Activated T-cell treated with anti-CD3 and anti-CD28 coated beads, Interleukin-2, amount 50 U/mL, for 48 hours (primary cell): ENCODE measurements at places on chromosomes 11 and 22.
A peak's percentile ranks its signal among the peaks of the same experiment; 100 is the strongest.

DNA sequence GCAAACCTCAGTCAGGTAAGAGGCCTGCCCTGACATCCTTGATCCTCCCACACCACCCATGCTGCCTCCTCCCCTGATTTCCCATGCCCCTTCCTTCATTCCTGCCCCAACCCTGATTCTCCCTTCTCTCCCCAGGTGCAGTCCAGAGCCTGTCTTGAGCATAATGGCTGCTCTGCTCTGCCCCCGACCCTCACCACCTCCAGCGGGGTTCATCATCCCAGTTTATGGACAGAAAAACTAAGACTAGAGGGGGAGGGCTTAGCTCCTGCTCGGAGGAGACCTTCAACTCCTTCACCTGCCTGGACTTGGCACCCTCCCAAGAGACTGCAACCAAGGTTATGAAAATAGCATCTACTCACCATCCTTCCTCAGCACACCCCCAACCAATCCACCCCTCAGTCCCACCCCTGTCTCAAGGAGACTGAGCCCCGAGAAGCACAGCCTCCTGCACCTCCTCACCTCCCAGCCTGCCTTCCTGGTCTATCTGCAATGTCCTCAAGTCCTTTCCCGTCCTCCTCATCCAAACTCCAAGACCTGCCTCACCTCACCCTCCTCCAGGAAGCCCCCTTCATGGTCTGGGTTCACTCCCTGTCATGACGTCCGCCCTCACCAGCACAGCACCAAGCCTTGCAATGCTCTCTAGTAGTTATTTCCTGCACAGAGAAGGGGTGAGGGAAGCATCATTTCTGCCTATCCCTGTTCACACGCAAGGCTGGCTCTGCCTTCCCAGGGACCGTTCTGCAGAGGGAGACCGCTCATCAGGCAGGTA is 103.1 kb downstream of the PDE2A start:
- no peak for DNase-seq

DNA sequence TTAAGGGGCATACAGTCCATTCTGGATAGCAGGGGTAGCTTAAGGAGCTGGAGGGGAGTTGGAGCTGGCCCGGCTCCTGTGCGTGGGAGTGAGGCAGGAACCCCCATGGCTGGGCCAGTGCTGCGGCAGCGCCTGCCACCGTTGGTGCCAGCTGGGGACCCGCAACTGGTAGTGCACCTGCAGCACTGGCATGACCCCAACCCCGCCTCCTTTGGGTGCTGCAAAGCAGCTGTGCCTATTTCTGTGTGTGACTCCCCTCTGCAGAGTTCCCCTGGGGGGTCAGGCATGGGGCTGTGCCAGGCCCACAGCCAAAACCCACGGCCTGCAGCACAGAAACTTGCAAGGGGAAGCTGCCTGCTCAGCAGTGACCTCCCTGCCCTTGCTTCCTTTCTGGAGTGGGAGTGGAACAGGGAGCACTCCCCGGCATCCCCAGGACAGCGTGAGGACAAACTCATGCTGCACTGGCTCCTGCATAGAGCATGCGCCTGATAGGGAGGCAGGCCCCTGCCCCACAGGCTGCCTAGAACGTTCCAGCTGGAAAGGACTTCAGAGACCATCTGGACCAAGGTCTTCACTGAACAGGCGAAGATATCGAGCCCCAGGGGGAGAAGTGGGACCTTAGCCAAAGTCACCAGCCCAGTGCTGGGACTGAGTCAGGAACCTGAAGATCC is 26.2 kb upstream of the RAB1B start:
- DNase-seq: no peak

DNA sequence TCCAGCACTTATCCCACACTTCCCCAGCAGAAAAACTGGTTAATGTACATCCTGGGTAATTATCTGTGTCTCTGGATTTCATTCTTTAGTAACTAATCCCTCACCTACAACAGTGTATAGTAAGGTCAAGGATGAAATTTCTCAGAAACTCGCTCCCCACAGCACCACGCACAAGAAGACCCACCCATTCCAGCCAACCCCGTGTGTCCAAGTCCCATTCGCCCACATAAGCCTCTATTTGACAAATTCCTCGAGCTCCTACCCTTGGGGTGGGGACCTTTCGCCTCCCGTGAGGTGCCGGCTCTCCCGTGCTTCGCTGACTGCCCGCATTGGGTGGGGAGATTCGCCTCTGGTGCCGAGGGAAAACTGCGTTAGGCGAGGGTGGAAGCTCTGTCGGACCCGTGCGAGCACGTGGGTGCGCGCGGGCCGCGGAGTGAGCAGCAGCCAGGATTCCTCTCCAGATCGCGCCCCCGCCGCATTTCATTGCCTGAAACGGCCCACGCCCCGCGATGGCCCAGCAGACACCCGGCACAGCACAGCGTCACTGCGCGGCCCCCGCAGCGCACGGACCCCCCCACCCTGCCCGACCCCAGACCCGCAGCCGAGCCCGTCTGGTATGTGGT is 866 bp downstream of the EXPH5 start:
- peak; percentile 62 for DNase-seq

- no peak for DNase-seq
These were observed 12.8 kb upstream of the TPCN2 start for GRCh38 chr11:69035946-69036340.

DNA sequence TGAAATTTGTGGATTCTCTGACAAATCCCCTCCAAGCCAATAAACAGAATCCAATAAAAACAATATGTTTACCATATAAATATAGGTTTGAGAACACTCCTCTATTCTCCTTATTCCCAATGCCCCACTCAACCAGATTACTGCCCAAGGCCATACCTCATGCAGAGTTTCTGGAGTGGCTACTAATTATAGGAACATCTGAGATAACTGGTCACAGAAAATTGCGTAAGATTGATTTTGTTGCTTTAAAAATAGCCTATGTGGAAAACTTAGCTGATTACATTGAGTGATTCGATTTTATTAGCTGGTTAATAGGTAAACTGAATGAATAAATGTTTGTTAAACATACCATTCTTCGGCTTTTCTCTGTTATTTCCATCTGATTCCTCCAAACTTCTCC is 48.0 kb downstream of the ME3 start:
- DNase-seq: no peak

- no peak for DNase-seq
These were observed 838 bp downstream of the WNT11 start for GRCh38 chr11:76205252-76206076.

DNA sequence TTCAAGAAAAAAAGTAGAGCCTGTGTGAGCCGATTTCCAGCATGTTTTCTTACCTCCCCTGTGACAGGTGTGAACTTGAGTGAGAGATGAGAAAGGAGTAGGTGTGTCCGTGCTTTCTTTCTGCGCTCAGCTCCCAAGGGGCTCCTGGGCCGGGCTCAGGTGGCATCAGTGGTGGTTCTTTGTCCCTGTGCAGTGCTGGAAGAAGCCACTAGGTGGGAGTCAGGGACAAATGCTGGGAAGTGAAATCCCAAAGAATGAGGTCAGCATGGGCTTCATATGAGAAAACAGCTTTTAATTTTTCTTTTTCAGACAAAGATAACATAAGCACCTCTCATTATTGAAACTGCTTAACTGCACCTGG is 57.8 kb downstream of the PPFIBP2 start:
- DNase-seq: peak; percentile 34

DNA sequence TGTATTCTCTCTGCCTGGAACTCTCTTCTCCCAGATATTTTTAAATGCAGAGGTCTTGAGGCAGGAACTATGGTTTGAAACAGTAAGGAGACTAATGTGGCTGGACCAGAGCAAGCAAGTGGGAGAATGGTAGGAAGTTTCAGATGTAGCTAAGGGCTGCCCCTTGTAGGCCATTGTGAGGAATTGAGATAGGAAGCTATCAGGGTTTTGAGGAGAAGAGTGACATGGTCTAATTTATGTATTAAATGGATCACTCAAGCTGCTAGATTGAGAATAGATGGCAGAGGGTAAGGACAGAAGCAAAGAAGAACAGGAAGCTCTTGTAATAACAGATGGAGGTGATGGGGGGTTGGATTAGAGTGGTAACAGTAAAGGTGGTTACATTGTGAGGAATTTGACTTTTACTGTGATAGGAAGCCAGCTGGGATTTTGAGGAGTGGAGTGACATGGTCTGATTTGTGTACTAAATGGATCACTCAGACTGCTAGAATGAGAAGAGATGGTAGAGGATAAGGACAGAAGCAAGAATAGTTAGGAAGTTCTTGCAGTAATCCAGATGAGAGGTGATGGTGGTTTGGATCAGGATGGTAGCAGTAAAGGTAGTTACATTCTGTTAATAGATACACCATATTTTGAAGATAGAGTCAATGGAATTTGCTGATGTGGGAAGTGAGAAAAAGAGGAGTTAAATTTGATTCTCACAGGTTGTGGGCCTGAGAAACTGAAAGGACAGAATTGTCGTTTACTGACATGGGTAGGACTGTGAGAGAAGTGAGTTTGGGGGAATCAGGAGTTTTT is 63.0 kb downstream of the HIPK3 start:
- no peak for DNase-seq

DNA sequence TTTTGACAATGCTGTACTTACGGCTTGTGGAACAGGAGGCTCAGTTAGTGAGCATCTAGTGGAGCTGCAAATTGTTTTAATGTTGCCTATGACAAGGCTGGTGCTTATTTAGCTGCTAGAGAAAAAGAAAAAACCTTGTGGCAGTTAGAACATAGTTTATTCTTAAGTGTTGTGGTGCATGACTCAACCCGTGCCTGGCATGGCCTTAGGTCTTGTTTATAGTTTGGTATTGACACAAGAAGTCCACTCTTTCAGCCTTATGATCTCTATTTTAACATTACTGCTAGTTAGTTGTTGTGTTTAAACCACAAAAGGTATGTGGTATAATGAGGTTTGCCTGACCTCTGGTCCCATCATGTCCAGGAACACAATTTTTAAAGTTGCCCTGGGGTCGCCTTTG is 744.6 kb downstream of the FAM181B start:
- DNase-seq: no peak

DNA sequence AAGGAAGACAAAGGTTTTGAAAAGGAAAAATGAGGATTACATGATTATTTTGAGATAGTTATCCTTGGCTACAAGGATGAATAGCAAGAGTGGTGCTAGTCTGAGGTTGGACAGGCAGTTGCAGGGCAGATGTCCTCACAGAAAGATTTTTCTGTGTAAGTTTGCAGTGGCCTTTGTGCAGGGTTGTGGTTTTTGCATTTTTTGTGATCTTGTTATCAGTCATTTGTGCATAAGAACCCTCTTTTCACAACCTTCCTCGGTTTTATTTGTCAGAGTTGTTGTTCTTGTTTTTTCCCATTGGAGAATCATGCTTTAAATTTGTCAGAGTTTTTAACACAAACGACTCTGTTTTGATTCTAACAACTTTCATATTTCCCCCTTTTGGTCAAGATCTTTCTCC is 1.4 kb downstream of the CCDC134 start:
- DNase-seq: no peak

- no peak for DNase-seq
These were observed 253.3 kb downstream of the BUD13 start for GRCh38 chr11:116519499-116519898.

DNA sequence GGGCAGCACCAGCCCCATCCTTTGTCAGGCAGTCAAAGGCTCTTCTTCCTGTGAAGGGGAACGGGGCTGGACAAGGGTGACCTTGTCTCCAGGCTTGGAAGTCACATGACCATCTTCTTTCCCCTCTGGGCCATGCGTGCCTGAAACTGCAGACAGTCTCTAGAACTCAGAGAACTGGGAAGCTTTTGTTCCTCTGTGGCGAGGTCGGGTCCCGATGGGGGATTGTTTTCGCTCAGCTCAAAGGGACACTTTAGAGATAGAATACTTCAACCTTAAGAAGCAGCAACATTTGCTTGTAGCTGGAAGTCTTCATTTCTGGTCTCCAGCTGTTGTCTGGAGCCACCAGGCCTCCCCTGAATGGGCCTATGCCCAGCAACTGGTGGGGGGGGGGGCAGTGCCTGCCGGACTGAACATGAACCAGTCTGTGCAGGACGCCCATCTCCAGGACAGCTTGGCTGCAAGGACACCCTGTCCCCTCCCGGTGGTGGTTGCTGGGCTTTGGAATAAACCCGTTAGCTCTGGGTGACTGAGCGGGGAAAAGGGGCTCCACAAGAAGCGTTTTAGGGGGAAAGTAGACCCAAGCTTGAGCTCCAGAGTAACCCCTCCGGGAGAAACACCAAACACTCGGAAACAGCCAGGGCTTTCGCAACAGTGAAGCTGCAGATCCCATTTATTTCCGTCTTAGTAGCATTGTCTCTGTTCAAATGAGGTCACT is 55.7 kb upstream of the EMID1 start:
- no peak for DNase-seq

DNA sequence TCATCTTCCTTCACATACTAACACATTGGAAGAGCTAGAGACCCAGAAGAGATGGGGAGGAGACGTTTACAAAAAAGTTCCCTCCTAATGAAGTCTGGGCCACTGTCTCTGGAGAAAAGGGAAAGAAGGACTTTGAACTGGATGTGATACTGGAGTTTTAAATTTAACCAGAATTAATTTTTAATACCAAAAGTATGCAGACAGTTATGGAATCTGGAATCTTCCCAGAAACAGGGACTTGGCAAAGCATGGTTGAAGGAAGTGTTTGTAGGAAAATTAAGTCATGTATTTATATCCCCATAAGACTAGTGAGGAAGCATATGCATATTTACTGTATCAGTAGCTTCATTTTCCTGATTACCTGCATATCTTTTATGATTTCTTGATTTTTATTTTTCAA is 215.5 kb downstream of the TTC28 start:
- no peak for DNase-seq

DNA sequence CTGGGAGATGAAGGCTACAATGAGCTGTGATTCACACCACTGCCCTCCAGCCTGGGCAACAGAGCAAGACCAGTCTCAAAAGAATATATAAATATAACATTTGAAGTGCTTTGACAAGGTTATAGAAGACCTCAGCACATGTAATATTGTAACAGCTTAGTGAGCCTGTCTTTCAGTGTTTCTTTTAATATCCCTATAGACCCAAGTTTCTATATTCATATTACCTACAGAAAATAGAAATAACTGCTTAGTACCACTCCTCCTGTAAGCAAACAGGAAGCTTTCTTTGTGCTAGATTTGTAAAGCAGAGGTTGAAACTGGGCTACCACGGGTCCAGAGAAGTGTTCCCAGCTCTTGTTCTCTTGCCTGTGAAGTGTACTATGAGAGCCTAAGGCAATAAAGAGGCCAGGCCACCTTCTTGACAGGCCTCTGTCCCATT is 68.2 kb downstream of the PPP2R1B start:
- no peak for DNase-seq

DNA sequence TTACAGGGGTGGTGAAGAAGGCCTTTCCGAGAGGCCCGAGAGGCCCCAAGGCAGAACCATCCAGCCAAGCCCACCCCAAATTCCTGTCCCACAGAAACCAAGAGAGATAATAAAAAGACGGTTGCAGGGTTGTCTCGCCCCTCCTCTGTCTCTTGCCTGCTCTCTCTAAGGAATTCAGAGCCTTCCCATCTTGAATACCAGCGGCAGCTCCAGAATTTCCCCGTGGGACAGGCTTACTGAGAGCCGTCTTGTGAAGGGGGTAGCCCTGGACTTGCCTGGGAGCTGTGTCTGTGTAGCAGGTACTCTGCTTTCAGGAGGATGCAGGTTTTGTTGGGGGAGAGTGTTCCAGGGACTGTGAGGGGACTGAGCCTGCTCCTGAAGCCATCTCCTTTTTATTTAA is 9.6 kb upstream of the EIF3D start:
- no peak for DNase-seq

GRCh38 chr22:49394116-49394785 is 433.4 kb downstream of the BRD1 start:
- no peak for DNase-seq

- DNase-seq: no peak
These were observed 5.4 kb upstream of the C11orf86 start for GRCh38 chr11:66969584-66970225.
